ENCODE measurements at places on chromosomes 13 and 19. TPM values are rescaled to one million over a fixed set of nuclear protein-coding genes. Genes with fewer than 3 reads are reported as not detected.

DNA sequence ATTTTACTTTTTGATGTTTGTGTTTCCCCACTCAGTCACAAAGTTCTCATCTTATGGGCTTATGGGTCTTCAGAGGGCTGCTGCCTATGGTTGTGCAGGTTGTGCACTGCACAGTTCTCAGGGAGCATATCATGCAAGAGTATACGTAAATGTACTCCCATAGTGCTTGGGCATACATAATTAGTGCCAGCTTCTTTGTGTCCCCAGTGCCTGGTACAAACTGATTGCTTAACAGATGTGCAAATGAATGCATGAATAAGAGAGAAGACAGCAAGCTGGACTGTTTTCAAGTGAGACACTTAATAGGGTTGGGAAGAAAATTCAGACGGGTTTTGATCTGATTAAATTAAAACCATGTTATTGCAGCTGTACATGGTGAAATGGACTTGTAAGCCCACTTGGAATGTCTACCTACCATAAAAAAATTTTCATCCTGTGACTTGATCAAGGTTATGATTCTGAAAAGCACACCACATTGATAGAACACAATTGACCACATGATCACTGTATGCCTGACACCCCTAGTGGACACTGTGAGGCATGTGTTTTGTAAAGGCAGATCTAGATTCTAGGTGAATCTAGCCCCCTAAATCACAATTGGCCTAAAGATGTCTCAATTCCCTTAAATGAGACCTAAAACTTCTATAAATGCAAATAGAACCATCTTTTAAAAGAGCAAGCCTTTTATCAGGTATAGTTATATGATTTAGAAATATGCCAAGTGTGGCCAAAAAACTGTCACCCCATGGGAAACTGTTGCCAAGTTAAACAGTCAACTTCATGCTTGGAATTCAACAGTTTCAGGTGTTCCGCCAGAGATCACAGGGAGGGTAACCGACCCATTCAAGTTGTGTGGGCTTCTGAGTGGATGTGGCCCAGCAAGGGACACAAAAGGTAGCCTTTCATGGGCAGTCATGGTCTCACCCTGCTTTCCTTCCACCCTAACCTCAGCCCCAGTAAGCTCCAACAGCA, 27.9 kb downstream of the FAM124A start:
- peaks cover 19% of the 10 kb centered on the region for H3K4me1 ChIP-seq
- H3K4me3 ChIP-seq = no peak overlapping the region
- no peak overlapping the region for H3K27ac ChIP-seq
- DNase-seq = no peak
- peaks cover 2% of the 10 kb centered on the region for H3K27me3 ChIP-seq
- H3K36me3 ChIP-seq = no peaks in the 10 kb centered on the region

- DNase-seq = no peak
- no peaks in the 10 kb centered on the region for H3K27me3 ChIP-seq
- H3K4me3 ChIP-seq = peak overlapping the region; percentile 77
- peak overlapping the region; percentile 91 for H3K27ac ChIP-seq
Measured at GRCh38 chr19:5128251-5128935, 159.5 kb downstream of the KDM4B start.

The SIGLEC8 gene
- not detected for total RNA-seq

- H3K36me3 ChIP-seq = no peaks in the 10 kb centered on the region
- no peaks in the 10 kb centered on the region for H3K27me3 ChIP-seq
- DNase-seq = no peak
- H3K4me3 ChIP-seq = no peak overlapping the region
- H3K27ac ChIP-seq = no peak overlapping the region
Measured at GRCh38 chr19:30403203-30403985, 31.2 kb downstream of the ZNF536 start.

The U2AF1L4 gene
- 46.1 TPM for total RNA-seq

The PEAK3 gene
- total RNA-seq = not detected

GRCh38 chr19:50565984-50566903, 2.0 kb downstream of the LRRC4B start:
- H3K36me3 ChIP-seq = no peaks in the 10 kb centered on the region
- no peak overlapping the region for H3K27ac ChIP-seq
- no peak overlapping the region for H3K4me3 ChIP-seq
- no peak for DNase-seq
- peaks cover 50% of the 10 kb centered on the region for H3K27me3 ChIP-seq
- H3K4me1 ChIP-seq = peaks cover 14% of the 10 kb centered on the region

DNA sequence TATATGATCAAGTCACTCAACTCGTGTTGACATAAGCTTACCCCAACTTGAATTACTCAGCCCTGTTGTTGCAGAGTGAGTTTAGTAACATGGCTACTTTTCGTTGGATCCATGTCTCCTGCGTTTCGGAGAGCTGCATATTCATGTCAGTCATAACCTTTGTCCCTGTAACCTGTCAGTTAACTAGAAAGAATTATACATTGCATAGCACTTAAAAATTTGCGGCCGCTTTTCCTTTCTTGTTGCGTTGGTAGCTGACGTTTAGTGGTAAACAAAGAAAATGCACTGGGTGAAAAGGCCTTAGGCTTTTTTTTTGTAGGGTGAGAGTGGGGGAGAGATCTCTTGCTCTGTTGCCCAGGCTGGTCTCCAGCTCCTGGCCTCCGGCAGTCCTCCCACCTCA, 14.2 kb downstream of the ZNF507 start:
- no peak for DNase-seq
- H3K4me1 ChIP-seq = peaks cover 19% of the 10 kb centered on the region
- no peak overlapping the region for H3K4me3 ChIP-seq
- no peaks in the 10 kb centered on the region for H3K27me3 ChIP-seq
- H3K36me3 ChIP-seq = peaks cover 92% of the 10 kb centered on the region

DNA sequence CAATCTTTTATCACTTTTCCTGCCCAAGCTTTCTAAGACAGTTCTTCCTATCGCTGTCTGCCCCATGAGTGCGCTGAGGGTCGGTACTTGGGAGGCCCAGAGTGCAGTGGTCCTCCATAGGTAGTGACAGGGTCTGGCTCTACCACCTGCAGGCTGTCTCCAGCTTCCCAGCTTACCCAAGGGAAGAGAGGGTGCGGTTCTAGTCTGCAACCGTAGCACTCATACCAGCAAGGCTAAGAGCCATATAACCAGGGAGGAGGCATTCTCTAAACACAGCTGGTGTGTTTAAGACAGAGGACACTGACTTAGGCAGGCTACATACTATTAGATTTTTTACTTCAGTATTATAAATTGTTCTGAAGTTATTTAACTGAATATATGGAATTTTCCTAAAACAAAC, 8.2 kb downstream of the PROZ start:
- peaks cover 5% of the 10 kb centered on the region for H3K4me1 ChIP-seq
- peaks cover 21% of the 10 kb centered on the region for H3K36me3 ChIP-seq
- no peak overlapping the region for H3K27ac ChIP-seq
- no peaks in the 10 kb centered on the region for H3K27me3 ChIP-seq
- H3K4me3 ChIP-seq = no peak overlapping the region

DNA sequence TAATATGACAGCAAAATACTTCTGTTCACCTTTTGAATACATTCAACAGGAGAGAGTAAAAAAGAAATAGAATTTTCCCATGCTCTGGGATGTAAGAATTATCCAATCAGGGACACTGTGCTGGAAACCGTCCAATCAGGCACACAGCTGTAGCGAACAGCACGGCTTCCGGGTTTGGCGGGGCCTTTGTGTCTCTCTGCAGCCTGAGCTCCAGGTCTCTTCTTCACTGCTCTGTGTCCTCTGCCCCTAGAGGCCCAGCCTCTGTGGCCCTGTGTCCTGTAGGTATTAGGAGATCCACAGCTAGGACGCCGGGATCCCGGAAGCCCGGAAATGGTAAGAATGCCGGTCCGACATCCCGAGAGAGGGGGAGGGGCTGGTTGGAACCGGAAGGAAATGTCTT, 92.7 kb downstream of the ZNF737 start:
- no peak overlapping the region for H3K27ac ChIP-seq
- H3K36me3 ChIP-seq = no peaks in the 10 kb centered on the region
- H3K27me3 ChIP-seq = no peaks in the 10 kb centered on the region
- no peak for DNase-seq

The TLE6 gene
- total RNA-seq = 0.42 TPM

DNA sequence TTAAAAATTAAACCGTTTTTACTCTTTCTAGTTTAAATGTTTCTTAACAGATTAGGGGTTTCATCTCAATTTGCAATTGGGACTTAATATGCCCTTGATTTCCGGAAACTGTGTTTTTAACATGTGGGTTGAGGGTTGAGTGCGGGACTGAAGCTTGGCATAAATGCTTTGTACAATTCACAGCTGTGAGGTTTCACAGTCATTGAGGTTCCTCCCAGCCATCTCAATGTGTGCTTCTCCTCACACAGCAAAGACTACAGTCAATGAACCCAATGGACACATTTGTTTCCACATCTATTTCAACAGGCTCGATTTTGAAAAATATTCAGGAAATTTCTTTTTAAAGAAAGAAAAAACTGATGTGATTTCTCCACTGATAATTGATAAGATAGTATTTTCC, 328.6 kb downstream of the TBC1D4 start:
- no peaks in the 10 kb centered on the region for H3K4me1 ChIP-seq
- no peaks in the 10 kb centered on the region for H3K36me3 ChIP-seq

DNA sequence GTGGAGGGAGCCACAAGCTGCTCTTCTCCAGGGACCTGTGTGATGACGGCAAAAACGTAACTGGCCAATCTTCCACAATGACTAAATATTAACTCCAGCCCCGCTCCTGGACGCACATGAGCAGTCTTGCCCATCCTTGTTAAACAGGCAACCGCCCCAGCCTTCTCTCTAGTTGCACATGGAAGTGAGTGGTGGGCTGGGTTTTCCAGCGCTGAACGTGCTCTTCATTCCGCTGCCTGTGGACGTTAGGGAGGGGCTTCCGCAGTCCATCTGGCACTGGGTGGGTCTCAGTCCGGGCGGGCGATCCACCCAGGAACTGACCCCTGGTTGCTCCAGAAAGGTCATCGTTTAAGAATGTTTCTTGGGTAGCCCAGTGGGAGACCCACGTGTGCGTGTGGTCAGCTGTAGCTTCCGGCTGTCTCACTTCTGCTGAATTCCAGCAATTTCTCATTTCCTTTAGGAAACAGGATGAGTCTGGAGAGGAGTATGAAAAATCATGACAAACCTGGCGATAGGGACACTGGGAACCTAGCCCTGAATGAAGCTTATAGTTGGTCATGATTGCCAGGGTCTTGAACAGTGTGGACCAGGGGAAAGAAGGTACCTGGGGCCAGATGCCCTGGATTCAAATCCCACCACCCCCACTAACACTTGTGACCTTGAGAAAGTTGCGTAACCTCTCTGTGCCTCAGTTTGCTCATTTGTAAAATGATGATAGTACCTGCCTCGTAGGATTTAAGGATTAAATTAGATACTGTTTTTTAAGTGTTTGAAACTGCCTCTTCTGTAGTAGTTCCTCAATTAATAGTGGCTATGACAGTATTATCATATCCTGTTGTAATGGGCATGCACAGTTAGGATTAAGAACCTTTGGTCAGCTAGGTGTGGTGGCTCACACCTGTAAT, 92.6 kb downstream of the SIPA1L3 start:
- DNase-seq = no peak
- no peaks in the 10 kb centered on the region for H3K27me3 ChIP-seq
- H3K27ac ChIP-seq = peak overlapping the region; percentile 68
- peak overlapping the region; percentile 38 for H3K4me3 ChIP-seq

The RFPL4A gene
- not detected for total RNA-seq

- H3K36me3 ChIP-seq = no peaks in the 10 kb centered on the region
- peaks cover 17% of the 10 kb centered on the region for H3K27me3 ChIP-seq
- H3K4me1 ChIP-seq = peaks cover 6% of the 10 kb centered on the region
- no peak overlapping the region for H3K27ac ChIP-seq
- H3K4me3 ChIP-seq = peak overlapping the region; percentile 11
Measured at GRCh38 chr13:41428155-41428554, 29.2 kb upstream of the RGCC start.

DNA sequence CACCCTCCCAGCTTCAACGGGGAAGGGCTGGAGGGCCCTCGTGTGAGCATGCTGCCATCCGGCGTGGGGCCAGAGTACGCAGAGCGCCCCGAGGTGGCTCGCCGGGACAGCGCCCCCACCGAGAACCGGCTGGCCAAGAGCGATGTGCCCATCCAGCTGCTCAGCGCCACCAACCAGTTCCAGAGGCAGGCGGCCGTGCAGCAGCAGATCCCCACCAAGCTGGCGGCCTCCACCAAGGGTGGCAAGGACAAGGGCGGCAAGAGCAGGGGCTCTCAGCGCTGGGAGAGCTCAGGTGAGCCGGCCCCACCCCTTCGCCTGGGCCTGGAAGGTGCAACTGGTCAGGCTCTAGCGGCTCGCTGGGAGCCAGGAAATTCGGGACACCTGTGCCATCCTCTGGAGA, 20.0 kb downstream of the PEX11G start:
- no peak overlapping the region for H3K27ac ChIP-seq
- H3K4me1 ChIP-seq = peaks cover 21% of the 10 kb centered on the region
- H3K4me3 ChIP-seq = no peak overlapping the region

- H3K27ac ChIP-seq = no peak overlapping the region
- no peaks in the 10 kb centered on the region for H3K4me1 ChIP-seq
- peaks cover 38% of the 10 kb centered on the region for H3K36me3 ChIP-seq
- no peak overlapping the region for H3K4me3 ChIP-seq
Measured at GRCh38 chr13:20754009-20754408, 19.8 kb downstream of the EEF1AKMT1 start.

GRCh38 chr19:29971002-29971401, 29.0 kb downstream of the URI1 start:
- no peaks in the 10 kb centered on the region for H3K27me3 ChIP-seq
- H3K36me3 ChIP-seq = no peaks in the 10 kb centered on the region
- DNase-seq = no peak
- H3K4me3 ChIP-seq = no peak overlapping the region

DNA sequence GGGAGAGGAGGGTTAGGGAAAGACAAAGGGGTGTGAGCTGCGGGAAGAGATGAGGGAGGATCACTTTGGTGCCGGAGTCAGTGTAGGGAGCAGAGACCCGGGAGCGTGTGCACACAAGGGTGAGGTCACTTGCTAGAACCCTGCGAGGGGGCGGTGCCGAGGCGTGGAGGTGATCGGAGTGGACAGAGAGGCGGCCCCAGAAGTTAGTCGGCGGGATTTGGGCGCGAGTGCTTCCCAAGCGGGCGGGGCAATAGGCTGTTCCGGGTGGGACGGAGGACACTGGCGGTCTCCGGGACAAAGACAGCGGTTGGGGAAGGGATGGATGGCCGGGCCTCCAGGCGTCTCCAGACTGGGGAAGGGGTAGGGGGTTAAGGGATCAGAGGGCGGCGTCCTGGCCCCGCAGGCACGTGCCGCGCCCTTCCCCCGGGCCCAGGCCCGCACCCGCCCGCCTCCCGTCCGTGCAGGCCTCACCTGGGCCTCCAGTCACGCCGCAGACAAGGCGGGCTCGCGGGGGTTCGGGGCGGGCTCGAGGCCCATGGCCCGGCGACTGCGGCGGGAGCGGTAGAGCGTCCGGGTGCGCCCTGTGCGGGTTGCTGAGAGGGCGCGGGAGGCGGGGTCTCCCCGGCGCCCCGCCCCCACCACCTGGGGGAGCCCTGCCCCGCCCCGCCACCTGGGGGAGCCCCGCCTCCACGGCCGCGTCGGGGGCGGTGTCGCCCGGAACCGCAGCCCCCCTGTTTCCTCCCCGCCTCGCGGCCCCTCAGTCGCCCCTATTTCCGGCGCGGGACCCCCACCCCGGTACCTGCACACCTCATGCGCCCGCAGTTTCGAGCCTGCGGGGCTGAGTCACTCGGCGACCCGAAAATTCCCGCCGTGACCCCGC, at the start of gene LPAR2:
LPAR2 (minus strand) TSS at position 600 of the 880 bp plus-strand sequence. CDS start 945 bp downstream, outside the sequence.
- H3K4me1 ChIP-seq = peaks cover 24% of the 10 kb centered on the region
- H3K4me3 ChIP-seq = peak within 1 kb of the TSS; percentile 93
- peaks cover 49% of the 10 kb centered on the region for H3K36me3 ChIP-seq
- peak within 1 kb of the TSS; percentile 92 for H3K27ac ChIP-seq
- no peaks in the 10 kb centered on the region for H3K27me3 ChIP-seq

GRCh38 chr13:46684287-46685001, 112.5 kb downstream of the ESD start:
- DNase-seq = no peak
- peaks cover 47% of the 10 kb centered on the region for H3K36me3 ChIP-seq
- H3K4me3 ChIP-seq = no peak overlapping the region
- H3K27ac ChIP-seq = peak overlapping the region; percentile 25
- no peaks in the 10 kb centered on the region for H3K27me3 ChIP-seq

All from activated B cell treated with CpG ODN at 0.5 μM for 24 hours (primary cell).